ENCODE measurements at places on chromosomes 12 and 14. TPM values are rescaled to one million over a fixed set of nuclear protein-coding genes. Genes with fewer than 3 reads are reported as not detected.

ARMH4 gene
- polyA plus RNA-seq: 0.50 TPM

GSG1 gene
- polyA plus RNA-seq: not detected

KRT77 gene
- polyA plus RNA-seq: not detected

PPP1R1A gene
- not detected for polyA plus RNA-seq

RAD51AP1 gene
- 8.0 TPM for polyA plus RNA-seq

ADAMTS20 gene
- not detected for polyA plus RNA-seq

RPAP3 gene
- polyA plus RNA-seq: 46.0 TPM

LRTM2 gene
- polyA plus RNA-seq: not detected

HVCN1 gene
- 441 TPM for polyA plus RNA-seq

CAPRIN2 gene
- polyA plus RNA-seq: 14.6 TPM

PLXNC1 gene
- 6.6 TPM for polyA plus RNA-seq

All from IgD-negative memory B cell (primary cell).